ENCODE measurements at places on chromosomes 11 and 22.

DNA sequence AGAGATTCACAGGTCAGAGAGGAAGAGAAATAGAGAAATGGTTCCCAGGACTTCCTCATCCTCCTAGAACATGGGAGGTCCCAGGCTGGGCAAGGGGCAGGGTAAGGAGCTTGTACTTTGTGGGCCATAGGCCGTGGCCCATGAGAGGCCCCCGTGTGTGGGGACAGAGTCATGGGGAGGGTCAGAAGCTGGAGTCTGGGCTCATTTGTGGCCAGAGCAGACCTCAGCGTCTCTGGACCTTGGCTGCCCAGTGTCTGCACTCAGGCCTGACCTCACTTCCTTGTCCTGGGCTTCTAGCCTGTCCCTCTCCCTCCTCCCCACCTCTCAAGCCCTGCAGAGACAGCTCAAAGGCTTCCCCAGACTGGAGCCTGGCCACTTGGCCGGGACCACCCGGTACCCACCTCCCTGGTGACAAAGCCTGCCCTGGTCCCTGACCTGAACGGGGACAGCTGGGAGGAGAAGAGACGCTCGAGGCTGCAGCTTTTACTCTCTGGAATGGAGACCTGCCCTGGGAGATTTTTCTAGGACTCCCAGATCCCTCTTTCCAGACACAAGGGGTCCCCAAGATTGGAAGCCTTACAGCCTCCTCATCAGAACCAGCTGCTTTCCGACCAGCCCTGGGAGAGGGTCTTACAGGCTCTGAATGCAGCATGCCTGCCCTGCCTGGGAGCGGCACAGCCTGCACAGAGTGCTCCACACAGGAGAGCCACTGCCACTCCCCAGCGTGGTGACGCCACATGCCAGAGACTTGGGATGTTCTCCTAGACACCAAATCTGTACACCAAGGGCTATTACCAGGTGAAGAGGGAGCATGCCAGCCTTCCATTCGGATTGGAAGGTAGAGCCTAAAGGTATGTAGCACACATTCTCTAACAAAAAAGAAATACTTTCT, 569.0 kb upstream of the B3GAT1 start:
- no peak for DNase-seq

- no peak for DNase-seq
Observed at GRCh38 chr22:31891366-31892079, 52.8 kb upstream of the YWHAH start.

- no peak for DNase-seq
Observed at GRCh38 chr11:83092488-83093384, 21.0 kb upstream of the RAB30 start.

DNA sequence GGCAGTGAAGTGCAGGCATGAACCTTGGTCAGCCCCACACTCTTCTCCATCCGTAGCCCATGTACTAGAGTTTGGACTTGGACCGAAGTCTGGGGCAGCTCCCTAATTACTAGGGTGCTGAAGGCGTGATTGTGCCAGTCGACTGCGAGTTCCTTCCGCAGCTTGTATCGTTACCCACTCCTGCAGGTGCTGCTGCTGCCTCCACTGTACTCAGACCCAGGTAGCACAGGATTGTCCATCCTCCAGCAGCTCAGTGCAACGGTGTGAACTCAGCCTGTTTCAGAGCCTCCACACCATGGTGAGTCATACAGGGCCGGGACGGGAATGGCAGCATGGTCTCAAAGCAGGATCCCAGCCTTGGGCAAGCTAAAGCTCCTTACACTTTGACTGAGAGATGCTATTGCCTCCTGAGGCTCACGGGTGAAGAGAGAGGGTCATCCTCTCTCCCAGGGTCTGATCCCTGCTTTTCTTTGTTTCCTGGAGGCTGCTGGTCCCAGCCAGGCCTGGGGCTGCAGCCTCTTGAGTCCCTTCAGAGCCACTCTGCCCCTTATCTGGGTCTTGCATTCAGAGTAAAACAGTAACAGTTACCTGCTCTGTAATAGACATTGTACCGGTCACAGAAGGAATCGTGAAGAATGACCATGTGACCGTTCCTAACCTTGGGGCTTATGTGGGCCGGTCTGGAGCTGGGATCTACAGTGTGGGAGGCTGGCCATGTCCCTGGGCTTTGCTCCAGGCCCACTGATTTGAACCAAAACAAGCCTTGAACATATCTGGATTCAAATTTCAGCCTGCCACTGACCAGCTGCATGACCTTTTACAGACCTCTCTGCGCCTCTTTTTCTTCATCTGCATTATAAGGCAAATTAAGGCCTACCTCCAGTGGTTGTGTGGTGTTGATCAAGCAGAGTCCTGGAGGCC, 1.7 kb downstream of the TKFC start:
- DNase-seq = no peak

- DNase-seq = no peak
Observed at GRCh38 chr11:42012271-42012670, 552.8 kb upstream of the LRRC4C start.

DNA sequence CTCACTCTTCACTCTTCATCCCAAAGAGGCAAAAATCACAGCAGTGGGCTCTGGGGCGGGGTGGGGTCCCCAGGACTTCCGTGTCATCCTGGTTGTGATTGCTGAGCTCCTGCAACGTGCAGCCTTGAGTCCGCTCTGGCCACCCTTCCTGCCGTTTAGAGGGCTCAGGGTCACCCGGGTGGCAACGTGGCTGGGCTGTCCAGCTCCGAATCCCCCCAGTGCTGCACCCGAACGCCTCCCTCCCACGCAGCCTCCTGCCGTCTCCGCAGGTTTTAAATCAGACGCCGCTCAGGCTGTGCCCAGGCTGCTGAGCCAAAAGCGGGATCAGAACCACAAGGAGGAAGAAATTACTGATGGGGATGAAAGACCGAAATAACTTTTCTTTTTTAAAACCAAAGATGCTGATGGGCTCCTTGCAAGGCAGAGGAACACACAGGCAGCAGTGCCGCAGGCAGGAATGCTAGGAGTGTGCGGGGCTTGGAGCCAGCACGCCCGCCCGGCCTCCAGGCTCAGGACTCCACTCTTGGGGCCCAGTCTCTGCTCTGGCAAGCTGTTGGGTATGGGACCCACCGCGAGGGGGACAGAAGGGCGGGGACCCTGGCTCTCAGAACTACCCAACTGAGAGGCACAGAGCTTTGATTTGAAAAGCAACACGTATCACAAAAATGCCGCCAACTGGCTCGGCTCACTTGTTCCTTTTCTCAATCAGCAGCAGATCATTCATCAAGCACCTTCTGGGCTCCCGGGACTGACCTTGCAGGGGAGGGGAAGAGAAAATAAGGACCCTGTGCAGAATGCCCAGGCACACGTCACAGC, 313.0 kb downstream of the CTTN start:
- no peak for DNase-seq

DNA sequence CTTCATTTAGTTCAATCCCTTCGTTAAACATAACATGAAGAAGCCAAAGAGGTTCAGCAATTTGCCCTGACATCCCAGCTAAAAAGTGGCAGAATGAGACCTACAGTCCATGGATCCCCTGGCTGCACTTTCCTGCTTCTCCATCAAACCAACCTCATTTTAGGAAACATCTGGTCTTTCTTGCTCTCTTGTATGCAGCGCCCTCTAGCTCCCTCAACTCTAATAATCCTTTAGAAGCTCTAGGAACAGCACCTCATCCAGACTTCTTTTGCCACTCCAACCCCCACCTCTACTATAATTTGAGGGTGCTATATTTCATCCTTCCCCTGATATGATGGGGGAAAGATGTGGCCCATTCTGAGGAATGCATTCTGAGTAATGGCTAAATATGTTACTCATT, 7.4 kb downstream of the CNTF start:
- DNase-seq = no peak

- DNase-seq = no peak
Observed at GRCh38 chr11:12077535-12078280, 32.7 kb upstream of the MICAL2 start.

GRCh38 chr11:117809236-117810055, 12.4 kb upstream of the DSCAML1 start:
- peak; percentile 76 for DNase-seq

GRCh38 chr11:44865866-44866272, 84.8 kb downstream of the TP53I11 start:
- no peak for DNase-seq

DNA sequence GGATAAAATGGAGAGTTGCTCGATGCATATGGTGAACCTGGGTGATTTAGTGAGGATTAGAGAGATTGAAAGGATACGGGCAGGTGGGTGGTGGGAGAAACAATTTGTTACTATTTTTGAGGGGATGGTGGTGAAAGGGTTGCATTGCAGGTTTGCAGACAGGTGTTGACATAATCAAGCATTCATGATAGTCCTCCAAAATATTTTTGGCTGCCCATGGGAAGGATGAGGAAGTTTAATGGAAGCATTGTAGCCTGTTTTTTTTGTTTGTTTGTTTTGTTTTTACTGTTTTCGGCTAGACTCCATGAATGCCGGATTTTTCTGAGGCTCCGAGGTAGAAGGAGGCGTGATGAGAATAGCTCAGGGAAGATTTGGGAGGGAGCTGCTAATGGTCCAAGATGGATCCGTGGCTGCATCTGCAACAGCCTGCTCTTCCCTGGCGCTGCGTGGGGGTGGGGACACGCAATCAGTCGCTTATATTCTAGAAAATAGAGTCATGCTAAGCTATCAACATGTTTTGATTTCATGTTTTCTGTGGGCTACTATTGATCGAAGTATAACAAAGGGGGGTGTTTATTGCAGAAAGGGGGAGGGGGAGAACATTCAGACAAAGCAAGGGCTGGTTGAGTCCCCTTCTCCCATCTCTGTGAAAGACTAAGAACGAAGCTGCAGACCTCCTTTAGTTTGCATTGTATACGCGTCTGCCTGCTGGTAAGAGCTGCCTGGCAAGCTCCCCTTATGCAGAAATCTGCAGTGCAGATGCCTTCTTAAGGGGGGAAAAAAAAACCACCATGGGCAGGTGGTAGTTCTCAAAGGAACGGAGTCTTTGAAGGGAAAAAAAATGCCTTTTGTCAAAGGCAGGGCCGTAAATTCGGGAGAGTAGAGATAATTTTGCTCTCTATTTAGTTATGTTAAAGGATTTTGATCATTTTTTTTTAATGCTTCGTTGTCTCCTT, 1.0 kb downstream of the RTN3 start:
- DNase-seq = no peak

DNA sequence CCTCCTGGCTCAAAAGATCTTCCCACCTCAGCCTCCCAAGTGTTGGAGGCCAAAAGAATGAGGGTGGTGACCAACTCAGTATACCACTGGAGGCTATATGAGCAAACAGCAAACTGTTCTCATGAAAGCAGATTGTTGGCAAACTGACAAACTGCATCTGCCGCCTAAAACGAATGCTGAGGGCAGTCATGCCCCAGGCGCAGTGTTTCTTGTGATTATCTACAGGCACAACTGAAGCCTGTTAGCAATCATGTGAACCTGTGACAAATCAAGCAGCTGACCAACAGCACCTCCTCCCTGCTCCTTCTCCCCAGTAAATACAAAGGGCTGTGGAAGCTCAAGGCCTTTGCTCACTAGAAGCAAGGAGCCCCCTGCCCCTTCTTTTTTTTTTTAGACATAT, 47.8 kb downstream of the BTBD10 start:
- no peak for DNase-seq

DNA sequence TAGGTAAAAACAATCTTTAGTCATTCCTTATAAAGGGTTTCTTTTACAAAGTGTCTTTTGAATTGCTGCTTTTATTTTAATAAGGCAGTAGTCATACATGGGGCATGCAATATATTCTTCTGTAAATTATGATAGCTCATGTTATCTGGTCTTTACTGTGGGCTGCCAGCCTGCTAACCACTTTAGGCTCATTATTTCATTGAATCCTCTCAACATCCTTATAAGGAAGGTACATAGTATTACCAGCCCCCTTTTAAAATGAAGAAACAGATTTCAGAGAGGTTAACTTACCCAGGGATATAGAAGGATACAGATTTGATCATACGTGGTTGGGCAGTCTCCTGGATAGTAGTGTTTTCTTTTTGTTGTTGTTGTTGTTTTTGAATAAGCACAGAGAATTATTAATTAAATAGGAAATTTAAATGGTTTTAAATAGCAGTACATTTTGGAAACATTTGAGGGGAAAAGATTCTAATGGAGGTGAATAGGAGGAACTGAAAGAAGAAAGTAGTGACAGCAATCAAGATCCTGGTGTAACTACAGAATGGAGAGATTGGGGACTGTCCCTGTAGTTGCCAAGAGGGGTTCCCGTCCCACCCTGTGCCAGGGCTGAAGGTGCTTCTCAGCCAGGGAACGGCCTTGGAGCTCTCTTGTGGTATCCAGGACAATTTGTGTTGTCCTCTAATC, 21.0 kb downstream of the SPECC1L start:
- no peak for DNase-seq

DNA sequence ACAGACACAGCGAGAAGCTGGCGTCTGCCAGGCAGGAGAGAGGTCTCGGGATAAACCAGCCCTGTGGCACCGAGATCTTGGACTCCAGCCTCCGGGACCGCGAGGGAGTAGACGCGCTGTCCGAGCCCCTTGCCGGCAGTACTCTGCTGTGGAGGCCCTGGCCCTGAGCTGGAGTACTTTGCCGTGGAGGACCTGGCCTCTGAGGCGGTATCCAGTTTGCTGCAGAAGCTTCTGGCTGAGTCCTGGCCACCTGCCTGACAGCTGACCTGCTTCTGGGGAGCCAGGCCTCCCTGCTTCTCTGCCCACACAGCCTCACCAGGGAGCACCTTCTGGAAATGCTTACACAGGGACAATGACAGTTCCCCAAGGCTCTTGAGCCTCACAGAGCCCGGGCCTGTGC, 31.6 kb upstream of the CARS1 start:
- DNase-seq = no peak

GRCh38 chr11:37712251-37712650, 1114.2 kb upstream of the RAG2 start:
- no peak for DNase-seq

- no peak for DNase-seq
Observed at GRCh38 chr22:32699686-32700085, 101.8 kb upstream of the TIMP3 start.

- no peak for DNase-seq
Observed at GRCh38 chr22:45529105-45529504, 26.4 kb downstream of the FBLN1 start.

DNA sequence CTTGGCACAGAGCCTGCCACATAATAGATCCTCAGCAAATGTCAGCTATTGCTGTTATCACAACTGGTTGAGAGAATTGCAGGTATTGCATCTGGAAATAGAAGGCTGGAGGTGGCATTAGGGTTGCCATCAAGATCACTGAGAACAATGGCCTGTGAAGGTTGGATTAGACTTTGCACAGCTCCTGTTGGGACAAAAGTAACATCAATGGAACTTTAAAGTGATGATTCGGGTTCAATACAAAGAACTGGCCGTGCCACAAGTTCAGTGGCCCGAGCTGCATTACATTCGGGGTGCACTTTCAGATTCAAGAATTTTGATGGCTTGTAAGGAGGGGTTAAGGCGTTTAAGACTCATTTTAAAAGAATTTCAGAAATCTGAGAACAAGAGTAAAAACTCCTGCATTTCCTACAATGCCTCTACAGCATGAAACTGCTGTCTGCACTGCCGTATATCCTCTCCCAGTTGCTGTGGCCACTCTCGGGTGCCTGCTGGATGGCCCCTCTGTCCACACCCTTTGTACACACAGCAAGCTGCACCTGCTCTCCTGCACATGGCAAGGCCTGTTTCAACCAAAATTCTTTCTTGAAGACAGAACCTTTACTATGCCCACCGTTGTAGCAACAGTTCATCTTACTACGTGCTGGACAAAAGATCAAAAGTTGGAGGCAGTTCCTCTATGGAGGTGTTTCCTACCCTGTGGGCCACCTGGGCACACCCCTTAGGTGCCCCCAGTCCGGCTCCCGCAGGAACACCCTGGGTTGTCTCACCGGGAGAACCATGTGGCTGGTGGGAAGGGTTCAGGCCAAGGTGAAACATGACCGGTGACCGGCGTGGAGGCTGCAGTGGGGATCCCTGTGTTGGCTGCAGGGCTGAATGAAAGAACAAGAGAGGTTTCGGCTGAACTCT, 17.5 kb upstream of the SHANK2 start:
- no peak for DNase-seq

- no peak for DNase-seq
Observed at GRCh38 chr11:66337103-66337899, 1.1 kb upstream of the RIN1 start.
